ENCODE measurements at places on chromosomes 1 and 21.

GRCh38 chr1:39501666-39502065, 10.2 kb downstream of the BMP8A start:
- no peak for DNase-seq

DNA sequence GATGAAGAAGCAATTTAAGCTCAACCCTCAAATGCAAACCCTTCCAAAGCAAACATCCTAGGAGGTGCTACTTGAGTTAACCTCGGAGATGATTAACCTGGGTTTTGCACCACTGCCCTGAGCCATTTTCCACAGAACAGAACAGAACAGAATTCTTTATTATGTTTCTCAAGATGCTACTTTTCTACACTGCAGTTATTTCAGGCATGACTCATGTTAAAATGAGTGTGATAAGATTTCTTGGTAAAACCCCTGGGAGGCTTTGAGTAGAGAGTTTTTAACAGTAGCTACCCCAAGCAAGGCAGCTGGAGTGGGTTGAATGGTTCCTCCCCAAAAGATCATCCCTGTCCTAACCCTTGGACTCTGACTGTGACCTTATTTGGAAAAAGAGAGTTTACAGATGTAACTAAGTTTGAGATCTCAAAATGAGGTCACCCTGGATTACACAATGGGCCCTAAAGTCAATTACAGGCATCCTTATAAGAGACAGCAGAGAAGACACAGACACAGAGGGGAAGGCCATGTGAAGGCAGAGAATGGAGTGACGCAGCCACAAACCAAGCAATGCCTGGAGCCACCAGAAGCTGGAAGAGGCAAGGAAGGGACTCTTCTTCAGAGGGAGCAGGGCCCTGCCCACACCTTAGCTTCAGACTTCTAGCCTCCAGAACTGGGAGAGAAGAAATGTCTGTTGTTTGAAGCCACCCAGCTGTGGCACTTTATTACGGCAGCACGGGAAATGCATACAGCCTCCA, 153.4 kb downstream of the ETS2 start:
- DNase-seq = peak; percentile 90

DNA sequence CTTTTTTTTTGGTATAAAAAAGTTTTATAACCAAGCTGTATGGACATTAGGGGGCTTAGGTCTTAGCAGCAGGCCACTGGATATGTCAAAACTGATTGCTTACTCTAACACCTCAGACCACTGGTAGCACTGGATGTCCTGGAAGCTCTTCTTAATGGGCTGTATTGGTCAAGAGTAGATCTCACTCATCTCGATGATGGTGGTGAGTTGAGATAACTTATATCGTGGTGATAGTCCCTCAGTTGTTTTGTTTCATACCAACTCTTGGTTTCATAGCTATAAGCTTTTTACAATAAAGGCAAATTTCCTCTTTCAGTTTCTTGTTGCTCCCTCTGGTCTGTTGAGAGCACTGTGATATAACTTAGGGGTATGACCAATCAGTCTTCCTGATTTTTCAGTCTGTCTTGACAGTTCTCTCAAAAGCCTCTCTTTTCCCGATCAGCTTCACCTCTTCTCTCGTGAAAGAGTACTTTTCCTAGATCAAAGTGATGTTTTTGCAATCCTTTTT, 9.7 kb upstream of the AGO1 start:
- no peak for DNase-seq

DNA sequence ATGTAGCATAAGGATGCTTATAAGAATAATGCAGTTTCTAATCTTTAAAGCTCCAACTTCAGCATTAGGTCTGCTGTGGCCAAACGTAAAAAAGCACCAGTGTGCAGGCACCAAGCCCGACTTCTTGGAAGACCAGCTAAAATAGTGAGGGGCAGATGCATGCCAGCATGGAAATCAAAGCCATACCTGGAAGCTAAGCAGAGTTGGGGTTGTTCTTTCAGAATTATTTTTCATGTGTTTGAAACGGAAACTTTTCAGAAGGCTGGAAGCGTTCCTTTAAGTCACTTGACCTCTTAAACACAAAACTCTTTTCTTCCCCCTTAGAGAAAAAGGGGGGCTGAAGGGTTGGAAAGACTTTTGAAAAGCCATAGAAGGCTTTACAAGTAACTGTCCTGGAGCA, 329.2 kb upstream of the C1orf87 start:
- DNase-seq = no peak

DNA sequence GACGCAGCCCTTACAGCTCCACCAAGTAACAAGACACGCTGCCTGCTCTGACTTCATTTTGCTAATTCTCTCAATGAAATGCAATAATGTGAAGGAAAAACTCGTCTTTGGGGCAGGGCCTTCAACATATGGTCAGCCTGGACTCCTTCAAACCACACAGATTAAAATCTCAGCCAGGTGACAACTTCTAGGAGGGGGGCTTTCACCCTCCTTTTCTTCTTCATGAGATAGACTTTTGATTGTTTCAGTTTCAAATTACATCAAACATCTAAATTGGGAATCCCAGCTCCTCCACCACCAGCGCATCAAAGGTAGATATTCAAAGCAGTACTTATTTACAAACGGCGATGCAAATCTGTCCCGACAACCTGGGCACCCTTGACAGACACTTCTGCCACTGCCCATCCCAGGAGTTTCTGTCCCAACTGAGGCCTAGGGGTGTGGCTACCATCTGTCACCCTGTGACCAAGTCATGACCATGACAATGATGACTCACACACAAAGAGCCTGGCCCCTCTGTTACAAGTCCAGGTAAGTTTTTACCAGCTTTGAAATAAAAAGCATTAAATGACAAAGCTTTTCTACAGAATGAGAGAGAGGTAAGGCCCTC, 29.7 kb downstream of the SSBP3 start:
- no peak for DNase-seq

GRCh38 chr1:32393832-32394140, 455 bp downstream of the BSDC1 start:
- DNase-seq = no peak

DNA sequence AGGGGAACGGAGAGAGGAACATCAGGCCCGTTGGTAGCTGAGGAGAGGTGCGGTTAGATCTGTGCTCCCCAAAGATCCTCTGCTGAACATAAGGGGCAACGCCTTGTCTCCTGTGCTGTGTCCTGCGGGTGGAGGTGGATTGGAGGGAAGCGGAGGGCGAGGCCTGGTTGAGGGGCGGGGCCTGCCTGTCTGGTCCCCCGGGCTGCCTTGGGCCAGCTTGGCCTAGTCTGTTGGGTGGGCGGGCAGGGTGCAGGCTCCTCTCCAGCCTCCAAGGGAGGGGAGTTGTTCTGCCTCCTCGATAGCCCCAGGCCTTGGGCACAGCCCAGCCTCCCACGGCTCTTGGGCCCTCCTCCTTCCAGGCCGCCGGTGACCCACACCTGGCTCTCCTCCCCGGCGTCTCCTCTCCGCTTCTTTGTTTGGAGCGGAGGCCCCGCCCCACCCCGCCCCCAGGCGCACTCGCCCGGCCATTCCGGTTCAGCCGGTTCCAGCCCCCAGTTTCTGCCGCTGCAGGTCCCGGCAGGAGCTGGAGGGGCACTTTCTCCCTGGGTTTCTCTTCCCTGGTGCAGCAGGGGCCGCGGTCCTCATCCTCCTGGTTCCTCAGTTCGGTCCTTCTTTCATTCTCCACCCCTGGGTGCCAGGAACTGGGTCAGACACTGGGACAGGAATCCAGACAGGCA, 19.4 kb downstream of the PTPRF start:
- DNase-seq = no peak

DNA sequence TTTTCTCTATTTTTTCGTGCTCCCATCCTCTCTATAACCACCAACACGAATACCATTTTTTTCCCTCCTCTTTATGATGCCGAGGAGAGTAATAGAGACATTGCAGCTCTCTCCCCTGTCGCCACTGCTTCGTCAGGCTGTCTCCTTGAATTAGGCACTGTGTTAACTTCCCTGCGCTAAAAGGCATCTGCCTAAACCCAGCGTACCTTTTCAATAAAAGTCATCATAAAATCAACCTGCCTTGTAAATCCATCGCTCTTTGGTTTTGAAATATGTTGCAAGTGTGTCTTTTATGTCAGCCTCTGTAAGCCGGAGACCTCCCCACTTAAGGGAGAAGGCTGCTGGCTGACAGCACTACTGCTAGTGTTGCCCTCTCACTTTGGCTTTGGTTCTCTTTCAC, 8.7 kb downstream of the RNF220 start:
- DNase-seq = no peak

DNA sequence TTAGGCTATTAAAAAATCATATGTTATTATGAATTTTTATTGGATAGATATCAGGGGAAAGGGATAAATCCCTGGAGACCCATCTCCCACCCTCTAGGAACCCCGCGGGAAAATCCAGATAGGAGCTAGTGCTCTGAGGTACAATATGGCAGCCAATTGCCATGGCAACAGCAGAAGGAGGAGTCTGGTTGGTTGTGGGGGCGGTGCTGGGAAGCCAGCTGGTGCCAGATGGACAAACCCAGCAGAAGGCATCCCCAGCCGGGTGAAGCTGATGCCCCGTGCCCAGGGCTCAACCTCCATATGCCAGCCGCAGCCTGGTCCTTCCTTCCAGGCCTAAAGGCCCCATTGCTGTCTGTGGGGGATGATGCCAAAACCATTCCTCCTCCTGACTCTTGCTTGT, 38.3 kb downstream of the RHBG start:
- DNase-seq = no peak

DNA sequence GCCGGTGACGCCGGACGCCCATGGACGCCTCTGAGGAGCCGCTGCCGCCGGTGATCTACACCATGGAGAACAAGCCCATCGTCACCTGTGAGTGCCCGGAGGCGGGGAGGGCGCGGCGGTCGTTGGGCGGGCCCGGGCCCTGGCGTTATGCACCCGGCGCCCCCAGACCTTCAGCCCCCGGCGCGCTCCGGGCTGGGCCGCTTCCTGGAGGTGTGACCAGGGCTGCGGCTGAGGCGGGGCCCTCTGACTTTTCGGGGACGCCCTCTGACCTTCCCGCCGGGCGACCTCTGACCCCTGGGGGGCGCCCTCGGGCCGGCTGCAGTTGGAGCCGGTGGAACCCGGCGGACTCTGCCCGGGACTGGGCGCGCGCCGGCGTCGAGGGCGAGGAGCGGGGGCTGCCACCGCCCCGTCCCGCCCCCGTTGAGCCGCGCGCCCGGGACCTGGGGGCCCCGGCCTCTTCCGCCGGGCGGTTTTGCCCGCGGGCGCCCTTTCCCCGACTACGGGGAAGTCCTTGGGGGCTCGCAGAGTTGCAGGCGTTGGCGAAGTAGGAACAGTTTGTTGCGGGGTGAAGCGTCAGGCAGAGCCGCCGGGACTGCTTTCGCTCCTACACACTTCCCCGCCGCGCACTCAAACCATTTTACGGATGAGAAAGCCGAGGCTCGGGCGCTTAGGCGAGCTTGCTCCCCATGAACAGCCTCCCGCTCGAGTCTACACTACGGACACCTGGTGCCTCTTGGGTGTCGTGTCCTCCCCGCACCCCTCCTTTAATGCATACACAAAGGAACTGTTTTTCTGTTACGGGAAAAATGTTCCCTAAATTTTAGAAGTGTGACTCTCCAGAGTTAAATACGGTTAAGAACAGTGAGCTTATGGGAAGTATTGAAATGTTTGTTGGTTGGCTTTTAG, 618 bp downstream of the TRAPPC10 start:
- DNase-seq = no peak

DNA sequence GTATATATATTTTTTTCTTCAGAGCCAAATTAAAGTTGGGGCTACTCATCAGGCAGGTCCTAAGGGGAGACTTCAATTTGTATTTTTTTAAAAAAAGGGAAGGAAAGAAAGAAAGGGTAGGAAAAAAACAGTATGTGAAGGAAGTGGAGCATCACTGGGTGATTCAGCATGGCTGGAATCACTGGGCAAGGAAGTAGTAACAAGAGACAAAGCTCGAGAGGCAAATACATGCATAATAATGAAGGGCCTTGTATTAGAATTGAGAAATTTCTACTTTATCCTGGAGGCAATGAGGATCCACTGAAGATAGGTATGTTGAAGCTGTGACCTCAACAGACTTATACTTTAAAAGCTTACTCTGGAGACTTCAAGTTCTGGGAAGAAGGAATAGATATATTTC, 184.4 kb downstream of the COQ8A start:
- DNase-seq = no peak

DNA sequence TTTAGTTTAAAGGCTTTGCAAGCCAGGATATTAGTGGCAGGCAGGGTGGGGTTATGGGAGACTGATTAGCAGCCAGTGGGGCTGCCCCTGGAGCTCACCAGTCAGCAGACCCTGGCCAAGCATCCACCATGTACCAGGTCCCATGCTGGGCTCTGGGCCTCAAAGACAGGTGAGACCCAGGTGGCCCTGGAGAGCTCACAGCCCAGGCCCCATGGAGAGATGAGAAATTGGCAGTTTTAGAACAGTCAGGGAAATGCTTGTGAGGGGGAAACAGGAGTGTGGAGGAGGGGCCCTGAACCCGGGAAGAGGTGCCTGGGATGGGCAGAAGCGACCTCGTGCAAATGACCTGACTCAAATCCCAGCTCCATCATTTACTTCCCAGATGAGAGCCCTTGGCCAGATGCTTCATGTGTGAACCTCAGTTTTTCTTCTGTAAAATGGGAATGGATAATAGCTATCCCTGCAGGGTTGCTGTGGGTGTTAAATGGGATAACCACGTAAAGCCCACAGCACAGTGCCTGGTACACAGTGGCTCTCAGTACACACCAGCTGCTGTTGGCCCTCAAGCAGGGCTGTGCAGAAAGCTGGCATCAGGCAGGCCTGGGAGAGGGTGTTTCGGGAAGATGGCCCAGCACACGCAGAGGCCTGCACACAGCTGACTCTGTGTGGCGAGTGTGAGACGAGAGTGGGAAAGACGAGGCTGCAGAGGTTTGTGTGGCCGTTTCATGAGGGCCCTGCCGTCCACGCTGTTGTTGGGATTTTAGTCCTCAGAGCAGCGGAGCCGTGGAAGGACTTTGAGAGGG, 518.5 kb downstream of the PTPRU start:
- no peak for DNase-seq

- DNase-seq = no peak
These were observed 29.7 kb upstream of the RPL11 start for GRCh38 chr1:23661887-23662286.

- DNase-seq = peak; percentile 87
These were observed 4.3 kb downstream of the S100A10 start for GRCh38 chr1:151989211-151989862.

GRCh38 chr1:91803847-91804545, 82.0 kb downstream of the TGFBR3 start:
- DNase-seq = no peak

DNA sequence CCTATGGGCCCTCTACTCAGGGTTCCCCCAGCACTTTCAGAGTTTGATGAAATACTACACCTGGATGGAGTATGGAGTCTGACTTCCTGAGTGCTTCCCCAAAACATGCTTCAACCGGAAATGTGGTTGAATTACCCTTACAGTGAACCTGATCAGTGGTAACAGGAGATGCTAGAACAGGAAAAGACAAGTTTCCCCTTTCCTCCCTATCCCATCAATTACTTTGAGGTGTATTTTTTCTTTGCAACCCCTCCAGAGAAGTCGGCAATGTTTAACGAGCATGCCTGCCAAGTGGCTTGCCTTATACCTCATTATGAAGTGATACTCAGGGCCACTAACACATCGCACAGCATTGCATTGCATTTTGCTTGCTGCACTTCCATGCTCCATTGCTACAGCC, 7.0 kb downstream of the KRTAP15-1 start:
- no peak for DNase-seq

GRCh38 chr21:38820471-38821239, 14.9 kb downstream of the ETS2 start:
- DNase-seq = no peak

All from RCC 7860 (cell line).